ENCODE measurements at places on chromosomes 2 and 18.
A peak's percentile ranks its signal among the peaks of the same experiment; 100 is the strongest.

- no peak for DNase-seq
Observed at GRCh38 chr2:68156419-68156818, 1.3 kb upstream of the PNO1 start.

DNA sequence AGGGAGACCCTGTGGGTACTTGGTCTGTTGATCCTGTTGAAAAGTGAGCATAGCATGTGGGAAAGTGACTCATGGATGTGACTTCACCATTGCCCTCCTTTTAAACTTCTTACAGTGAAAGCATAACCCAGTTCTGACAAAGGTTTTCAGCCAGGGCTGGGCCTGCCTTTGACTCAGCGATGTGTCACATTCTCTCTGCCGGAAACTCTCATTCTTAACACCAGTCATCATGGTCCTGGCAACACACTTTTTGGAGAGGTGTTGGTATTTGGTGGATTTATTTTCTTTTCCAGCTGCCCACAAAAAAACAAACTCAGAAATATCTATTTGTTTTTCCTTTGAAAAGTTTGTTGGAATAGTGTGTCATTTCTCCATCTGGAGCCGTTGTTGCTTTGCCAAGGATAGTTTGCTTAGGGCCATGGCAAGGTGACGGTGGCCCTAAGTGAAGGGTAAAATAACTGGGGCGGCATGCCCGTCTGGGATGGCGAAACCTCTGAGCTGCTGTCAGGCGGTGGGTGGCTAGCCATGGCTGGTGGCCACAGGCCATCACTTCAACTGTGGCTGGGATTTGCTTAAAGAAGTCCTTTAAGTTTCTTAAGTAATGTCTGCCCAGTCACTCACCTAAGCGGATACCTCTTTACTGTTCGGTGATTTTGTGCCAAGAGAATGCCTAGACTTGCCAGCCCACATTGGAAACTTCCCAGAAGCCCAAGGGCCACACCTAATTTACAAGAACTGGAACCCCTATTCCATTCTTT, 123.3 kb downstream of the LTBP1 start:
- DNase-seq, result peak; percentile 97

DNA sequence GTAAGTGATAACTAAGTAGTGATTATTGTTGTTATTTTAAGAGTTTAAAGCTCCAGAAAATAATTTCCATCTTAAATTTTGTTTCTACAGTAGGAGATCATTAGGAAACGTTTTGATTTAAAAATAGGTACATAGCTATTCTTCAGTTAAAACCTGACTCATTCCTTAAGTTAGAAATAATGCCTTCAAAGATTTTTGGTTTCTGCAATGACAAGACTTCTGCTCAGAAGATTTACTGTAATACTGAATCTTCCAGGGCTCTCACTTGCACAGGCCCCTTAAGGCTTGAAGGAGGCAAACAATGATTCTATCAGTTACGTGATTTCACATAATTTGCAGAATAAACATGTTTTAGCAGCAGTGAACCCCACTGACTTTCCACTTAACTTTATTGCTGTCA, 333.7 kb downstream of the RAD51AP2 start:
- DNase-seq, result no peak

- DNase-seq, result no peak
Observed at GRCh38 chr2:19461504-19462255, 103.3 kb upstream of the OSR1 start.

GRCh38 chr2:226665306-226665831, 134.3 kb downstream of the IRS1 start:
- no peak for DNase-seq

All from HS-5 (cell line).